ENCODE measurements at places on chromosomes 4 and X.

GRCh38 chr4:126213996-126214395, 899.2 kb downstream of the FAT4 start:
- DNase-seq, result no peak

GRCh38 chrX:37347420-37347819, 1.7 kb upstream of the PRRG1 start:
- DNase-seq, result no peak

- no peak for DNase-seq
These were observed 6.5 kb upstream of the JAKMIP1 start for GRCh38 chr4:6206771-6207290.

GRCh38 chr4:15376594-15376993, 51.2 kb upstream of the C1QTNF7 start:
- DNase-seq, result no peak

DNA sequence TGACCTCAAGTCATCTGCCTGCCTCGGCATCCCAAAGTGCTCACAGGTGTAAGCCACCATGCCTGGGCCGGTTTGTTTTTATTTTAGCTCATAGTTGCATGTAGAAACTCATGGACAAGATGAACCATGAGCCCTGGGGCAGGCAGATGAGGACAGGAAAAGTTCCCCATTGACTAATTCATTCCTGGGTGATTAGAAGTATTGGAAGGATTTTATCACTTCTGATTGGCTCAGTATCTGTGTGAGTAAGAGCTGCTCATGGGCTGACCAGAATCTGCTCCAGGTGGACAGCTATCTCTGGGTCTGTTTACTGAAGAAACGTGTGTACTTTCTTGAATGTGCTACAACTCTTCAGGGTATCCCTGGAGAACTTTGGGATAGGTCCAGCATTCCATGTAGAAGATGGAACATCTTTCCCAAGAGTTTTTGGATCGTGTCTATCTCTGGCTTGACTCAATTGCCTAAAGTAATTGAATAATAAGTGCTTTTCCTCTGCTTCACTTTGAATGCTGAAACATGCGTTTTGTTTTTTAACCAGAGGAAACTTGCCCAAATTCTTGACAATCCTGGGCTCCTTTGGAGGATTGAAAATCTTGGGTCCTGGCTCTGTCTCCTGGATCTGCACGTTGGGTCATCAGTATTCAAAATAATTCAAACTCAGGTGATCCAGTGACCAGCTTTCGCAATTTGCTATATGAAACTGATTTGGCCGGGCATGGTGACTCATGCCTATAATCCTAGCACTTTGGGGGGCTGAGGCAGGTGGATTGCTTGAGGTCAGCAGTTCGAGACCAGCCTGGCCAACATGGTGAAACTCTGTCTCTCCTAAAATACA, 88.6 kb upstream of the DHRSX start:
- no peak for DNase-seq

DNA sequence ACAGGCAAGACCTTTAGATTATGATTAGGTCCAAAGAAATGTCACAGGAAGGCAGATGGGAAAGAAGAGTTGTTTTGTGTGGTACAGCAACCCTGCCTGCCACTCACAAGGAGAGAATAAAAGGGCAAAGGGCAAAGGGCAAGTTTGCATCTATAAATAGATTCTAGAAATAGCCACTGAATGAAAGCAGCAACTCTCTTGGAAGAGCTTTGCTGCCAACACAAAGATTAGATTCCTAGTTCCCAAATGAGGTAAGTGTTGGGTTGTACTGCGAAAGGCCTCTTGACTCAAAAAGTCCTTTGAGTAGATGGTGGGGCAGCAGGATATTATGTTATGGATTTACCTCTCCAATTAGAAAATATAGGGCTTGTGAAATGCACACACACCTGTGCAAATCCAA, 61.2 kb downstream of the MOSPD2 start:
- no peak for DNase-seq

GRCh38 chr4:151991001-151991883, 230.4 kb upstream of the GATB start:
- DNase-seq, result no peak

- DNase-seq, result no peak
These were observed 16.9 kb downstream of the AKAP4 start for GRCh38 chrX:50183891-50184290.

DNA sequence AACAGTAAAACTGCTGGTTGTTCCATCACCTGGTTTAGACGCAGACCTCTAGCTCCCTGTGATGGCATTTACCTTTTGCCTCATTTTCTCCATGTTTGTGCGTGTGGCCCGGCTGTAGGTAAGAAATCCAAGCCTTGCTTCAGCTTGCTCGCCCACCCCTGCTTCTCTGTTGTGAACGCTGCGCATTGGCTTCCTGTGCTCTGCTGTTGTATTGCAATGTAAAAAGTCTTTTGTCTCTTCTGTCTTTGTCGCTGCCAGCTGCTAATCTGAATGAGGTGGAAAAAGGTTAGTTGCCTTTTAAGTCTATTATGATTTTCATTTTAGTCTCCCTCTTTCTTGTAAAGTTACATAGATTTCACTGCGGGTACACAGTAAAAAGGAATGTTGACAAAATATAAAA, 127.3 kb upstream of the PACRGL start:
- DNase-seq, result no peak

DNA sequence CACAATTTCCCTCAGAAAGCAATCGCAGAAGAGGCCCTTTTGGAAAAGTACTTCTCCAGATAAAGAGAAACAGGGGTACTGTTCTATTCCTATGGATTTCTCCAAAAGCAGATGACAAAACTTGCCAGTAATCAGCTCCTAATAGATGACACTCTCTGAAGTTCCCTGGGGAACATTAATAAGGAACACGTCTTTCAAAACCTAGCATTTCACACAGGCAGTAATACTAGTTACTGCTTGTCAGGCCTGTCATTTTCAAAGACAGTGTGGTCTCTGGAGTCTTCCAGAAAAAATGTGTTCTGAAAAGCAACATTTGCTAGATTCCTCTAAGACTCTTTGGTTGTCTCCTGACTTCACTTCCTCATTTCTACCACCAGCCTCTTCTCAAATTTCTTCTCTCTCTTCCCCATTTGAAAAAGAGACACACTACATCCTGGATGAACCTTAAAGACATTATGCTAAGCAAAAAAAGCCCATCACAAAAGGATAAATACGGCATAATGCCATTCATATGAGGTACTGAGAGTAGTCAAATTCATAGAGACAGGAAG, 47.3 kb downstream of the CHRDL1 start:
- DNase-seq, result no peak

- no peak for DNase-seq
These were observed 1212.8 kb upstream of the ADGRL3 start for GRCh38 chr4:59987289-59987688.

- DNase-seq, result no peak
These were observed 369.8 kb downstream of the UNC5C start for GRCh38 chr4:95178938-95179337.

- DNase-seq, result no peak
These were observed 18.4 kb downstream of the SMARCA5 start for GRCh38 chr4:143531788-143532491.

GRCh38 chr4:168384437-168385141, 66.0 kb upstream of the DDX60 start:
- no peak for DNase-seq

GRCh38 chrX:40323977-40324376, 226.2 kb upstream of the BCOR start:
- DNase-seq, result no peak

DNA sequence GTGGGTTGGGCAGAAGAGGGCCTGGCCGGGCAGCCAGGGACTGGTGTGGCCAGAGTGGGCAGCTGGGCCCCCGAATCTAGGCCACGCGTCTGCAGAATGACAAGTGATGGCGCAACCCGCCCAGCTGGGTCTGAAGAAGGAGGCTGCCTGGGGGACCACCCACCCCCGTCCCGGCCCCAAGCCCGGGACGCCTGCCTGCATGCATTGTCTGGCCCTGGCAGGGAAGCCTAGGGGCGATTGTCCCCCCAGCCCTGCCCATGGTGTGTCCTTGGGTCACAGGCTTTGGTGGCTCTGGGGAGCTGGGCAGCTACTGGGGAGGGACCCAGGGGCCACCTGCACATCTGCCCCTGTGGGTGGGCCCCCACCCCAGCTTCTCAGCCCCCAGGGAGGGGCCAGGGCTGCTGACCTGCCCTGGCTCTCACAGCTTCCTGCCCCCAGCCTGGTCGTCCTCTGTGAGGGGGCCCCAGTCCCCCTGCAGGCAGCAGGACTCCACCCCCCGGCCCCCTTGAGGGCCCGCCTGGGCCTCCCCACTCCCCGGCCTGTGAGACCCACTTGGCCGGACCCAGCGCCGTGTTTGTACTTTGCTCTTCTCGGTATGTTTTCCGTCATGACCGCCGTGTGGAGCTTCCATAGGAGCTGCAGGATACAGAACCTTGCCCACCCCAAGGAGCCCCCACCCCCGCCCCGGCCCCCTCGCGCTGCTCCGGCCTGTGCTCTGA, 4.9 kb downstream of the FGFR3 start:
- no peak for DNase-seq

GRCh38 chr4:152684007-152684406, 4.2 kb upstream of the TMEM154 start:
- no peak for DNase-seq

DNA sequence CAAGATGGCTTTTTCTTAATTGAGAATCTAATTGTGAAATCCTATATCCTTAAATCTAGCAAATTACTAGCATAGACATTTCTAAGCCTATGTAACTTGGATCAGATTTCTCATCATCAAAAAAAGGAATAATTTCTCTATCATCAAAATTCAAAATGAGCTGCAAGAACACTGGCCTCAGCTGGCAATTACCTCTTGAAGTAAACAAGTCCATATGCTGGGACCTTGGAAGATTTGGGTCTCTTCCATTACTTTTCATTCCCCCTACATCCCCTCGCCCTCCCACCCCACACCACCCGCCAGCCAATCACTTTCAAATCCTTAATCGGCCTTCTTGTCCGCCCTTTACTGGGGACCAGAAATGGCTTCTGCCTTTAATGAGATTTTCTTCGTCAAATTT, 23.3 kb upstream of the MBTPS2 start:
- DNase-seq, result no peak

DNA sequence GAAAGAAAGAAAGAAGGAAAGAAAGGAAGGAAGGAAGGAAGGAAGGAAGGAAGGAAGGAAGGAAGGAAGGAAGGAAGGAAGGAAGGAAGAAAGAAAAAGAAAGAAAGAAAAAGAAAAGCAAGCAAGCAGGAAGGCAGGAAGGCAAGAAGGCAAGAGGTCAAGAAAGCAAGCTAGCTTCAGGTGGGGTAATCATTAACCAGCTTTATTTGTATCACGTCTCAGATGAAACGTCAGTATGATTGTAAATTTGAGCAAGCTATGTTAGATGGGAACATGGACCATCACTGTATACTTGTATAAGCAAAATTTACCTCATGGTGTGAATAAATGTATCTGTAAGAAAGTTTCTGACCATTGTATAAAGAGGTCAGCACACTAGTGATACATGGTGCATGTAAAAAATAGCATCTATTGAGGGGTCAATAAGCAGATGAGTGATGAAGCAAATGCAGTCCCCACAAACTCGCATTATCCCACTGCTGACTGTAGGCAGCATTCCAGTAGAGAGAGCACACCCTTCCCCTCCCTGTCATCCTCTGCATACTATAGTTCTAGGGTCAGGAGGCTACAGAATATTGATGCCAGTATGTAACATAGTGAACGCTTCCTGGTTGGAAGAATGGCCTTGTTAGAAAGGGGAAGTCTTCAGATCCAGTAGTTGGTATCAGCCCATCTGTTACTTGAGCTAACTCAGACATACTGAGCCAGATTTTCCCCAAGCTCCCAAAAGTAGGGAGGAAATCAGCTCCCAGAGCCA, 16.5 kb upstream of the KLHL34 start:
- no peak for DNase-seq

DNA sequence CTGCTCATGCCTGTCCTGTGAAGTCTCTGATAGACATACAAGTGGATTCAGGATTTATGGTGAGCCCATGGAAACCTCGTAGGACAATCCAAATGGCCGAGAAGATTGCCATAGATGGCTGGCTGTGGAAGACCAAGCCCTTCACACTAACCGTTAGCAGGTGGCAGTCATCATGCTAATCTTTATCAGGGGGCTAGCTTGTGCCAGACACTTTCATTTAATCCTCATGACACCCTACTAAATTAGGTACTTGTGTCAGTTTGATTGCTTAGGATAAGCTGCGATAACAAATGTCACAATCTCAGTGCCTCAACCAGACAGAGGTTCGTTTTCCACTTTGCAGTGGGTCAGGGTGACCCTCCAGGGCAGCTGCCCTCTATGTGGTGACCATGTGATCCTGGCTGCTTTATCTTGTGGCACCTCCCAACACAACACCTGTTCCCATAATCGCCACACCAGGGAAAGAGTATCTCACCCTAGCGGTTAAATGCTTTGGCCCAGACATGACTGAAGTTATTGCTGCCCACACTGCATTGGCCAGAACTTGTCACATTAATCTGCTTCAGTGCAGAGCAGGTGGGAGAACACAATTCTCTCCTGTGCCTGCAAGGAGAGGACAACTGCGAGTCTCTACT, 60.8 kb downstream of the REPS2 start:
- no peak for DNase-seq

DNA sequence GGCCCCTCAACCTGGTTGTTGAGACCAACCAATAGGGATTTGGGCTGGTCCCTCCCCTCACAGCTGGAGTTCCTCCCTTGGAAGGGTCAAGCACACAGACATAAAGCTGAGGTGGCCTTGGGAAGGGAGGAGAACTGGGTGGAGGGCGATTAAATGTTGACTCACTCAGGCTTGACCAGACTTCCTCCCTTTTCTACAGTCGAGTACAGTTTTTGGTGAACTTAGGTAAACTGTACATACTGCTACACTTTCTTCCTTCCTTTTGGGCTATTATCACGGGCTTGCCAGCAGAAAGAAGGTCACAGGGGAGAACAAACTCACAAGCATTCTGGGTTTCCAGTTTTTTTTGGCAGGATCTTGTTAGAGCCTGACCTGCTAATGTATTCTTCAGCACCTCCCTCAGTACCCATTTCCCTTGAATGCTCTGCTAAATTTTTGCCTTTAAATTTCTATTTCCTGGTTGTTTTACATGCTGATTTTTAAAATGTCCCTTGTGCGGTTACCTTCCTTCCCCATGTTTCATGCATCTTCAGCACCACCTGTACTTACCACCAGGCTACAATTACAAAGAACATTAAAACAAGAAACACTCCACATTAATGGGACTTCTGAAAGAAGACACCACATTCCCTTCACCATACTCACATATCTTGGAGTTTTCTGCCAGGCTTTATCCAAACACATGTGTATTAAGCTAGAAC, 135.2 kb upstream of the RASGEF1B start:
- no peak for DNase-seq

DNA sequence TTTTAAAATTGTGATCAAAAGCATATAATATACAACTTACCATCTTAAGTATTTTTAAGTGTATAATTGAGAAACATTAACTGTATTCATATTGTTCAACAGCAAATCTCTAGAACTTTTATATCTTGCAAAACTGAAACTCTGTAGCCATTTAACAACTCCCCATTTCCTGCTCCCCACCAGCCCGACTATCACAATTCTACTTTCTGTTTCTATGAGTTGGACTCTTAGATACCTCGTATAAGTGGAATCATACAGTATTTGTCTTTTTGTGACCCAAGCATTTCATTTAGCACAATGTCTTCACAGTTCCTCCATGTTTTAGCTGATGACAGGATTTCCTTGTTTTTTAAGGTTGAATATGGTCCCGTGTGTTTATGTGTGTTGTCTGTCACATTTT, 106.0 kb downstream of the LRBA start:
- no peak for DNase-seq

GRCh38 chrX:33188881-33189280, 22.5 kb downstream of the DMD start:
- no peak for DNase-seq

- DNase-seq, result no peak
These were observed 7.6 kb downstream of the CLCN5 start for GRCh38 chrX:49930039-49930438.
